ENCODE measurements at places on chromosomes 3 and 15.

DNA sequence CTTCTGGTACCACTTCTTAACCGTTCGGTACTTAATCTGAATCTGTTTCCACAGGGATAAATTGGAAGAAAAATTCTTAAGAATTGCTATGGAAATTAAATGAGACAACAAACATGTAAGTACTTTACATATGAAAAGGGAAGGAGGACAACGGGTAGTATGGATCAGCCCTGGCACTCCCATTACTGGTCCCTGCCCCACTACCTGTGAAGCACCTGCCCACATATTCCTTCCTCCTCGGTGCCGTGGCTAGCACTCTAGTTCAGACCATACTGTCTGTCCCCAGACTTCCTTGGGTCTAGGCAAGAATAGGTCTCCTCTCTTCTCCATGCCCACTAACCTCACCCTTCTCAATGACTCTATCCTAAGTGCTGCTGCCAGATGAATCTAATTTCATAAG lies 46.2 kb downstream of the SHQ1 start:
- DNase-seq: no peak

- DNase-seq: no peak
These were observed 47.9 kb upstream of the CADPS start for GRCh38 chr3:62923066-62923465.

DNA sequence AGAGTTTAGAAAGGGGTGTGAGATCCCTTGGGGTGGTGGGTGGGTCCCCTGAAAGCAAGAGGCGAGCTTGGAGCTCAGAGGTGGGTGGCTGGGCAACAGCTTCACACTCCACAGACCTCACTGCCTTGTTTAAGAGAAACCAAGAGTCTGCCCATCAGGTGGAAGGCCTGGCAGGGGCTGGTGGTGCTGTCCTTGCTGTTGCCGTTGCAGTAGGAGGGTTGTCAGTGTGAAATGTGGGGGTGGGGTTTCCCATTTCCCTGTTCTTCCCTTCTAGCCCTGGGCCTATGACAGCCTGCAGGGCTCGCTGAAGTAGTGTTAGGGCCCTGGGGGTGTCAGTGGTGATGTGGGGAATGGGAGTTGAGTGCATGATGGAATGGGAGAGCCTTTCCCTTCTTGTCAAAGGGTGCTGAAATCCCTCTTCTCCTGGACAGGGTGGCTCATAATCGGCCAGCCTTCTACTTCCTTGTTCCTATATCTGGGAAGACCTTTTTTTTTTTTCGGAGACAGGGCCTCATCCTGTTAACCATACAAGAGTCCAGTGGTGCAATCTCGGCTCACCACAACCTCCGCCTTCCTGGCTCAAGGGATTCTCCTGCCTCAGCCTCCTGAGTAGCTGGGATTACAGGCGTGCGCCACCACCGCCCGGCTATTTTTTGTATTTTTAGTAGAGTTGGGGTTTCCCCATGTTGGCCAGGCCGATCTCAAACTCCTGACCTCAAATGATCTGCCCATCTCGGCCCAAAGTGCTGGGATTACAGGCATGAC lies 4.3 kb downstream of the PLEKHO2 start:
- no peak for DNase-seq

- no peak for DNase-seq
These were observed 27.4 kb downstream of the SH3GL3 start for GRCh38 chr15:83474578-83474977.

GRCh38 chr3:123447749-123448517 lies 957 bp downstream of the ADCY5 start:
- DNase-seq: no peak

GRCh38 chr3:29642393-29643033 lies 361.6 kb downstream of the RBMS3 start:
- no peak for DNase-seq

GRCh38 chr3:122912772-122913538 lies 114.6 kb downstream of the SEMA5B start:
- DNase-seq: no peak

DNA sequence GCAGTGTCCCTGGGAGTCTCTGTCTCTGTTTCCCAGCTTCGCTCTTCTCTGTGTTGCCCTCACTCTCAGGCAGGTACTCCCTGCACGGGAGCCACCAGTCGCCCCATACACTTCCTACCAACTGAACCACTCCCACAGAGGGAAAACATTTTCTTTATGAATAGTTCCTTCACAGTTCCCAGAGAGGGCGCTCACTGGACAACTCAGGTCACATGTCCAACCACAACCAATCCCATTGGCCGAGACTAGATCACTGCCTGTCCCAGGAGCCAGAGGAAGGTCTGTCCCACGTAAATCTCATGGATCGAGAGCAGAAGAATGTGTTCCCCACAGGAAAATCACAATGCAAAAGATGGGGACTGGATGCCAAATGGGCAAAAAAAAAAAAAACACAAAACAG lies 26.1 kb downstream of the GRK7 start:
- no peak for DNase-seq

- DNase-seq: no peak
These were observed 85.3 kb upstream of the FXR1 start for GRCh38 chr3:180827171-180827570.

GRCh38 chr3:46293991-46294833 lies 52.0 kb downstream of the CCR3 start:
- DNase-seq: no peak

DNA sequence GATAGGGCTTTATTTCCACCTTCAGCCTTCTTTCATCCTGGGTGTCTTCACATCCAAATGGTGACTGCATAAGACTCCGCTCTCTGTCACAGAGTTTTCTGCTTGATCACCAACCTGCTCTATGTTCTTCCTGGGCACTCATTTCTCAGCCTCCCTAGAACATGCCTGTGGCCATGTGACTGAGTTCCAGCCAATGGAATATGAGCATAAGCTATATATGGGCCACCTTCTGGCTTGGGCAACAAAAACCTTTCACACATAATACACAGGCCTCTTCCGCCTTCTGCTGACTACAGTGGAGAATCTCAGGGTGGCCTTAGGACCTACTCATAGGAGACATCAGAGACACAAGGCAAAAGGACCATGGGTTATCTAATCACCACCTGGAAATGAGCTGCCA lies 51.2 kb upstream of the MED12L start:
- DNase-seq: no peak

GRCh38 chr3:48686538-48687219 lies 964 bp upstream of the NCKIPSD start:
- no peak for DNase-seq

DNA sequence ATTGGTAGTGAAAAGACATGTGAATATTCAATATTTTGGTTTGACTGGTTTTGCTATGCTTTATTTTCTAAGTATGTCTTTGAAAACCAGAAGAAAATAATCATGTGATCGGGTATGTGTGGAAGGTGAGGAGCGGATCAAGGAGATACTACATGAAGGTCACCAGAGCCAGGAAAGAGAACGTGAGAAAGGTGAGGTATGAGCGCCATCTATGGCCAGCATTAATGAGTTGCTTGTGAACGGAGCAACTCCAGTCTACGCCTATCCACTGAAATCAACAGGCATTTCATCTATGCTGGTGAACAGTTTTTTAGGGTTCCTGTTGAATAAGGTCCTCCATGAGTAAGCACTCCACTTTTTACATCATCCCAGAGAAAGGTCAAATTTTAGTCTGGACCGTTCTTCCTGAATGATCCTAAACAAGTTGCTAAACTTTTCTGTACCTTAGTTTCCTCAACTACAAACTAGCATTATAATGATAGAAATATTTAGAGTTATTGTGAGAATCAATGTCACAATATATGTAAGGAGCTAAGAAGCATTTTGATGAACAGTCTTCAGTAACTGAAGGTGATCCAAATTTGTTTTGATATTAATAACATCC lies 1435.2 kb upstream of the CADM2 start:
- no peak for DNase-seq

- no peak for DNase-seq
These were observed 155.8 kb upstream of the ATP11B start for GRCh38 chr3:182637350-182638110.

- no peak for DNase-seq
These were observed 183.6 kb downstream of the ANXA2 start for GRCh38 chr15:60214201-60214600.
